GM13976 (cell line): ENCODE measurements at places on chromosomes 7 and 10.

DNA sequence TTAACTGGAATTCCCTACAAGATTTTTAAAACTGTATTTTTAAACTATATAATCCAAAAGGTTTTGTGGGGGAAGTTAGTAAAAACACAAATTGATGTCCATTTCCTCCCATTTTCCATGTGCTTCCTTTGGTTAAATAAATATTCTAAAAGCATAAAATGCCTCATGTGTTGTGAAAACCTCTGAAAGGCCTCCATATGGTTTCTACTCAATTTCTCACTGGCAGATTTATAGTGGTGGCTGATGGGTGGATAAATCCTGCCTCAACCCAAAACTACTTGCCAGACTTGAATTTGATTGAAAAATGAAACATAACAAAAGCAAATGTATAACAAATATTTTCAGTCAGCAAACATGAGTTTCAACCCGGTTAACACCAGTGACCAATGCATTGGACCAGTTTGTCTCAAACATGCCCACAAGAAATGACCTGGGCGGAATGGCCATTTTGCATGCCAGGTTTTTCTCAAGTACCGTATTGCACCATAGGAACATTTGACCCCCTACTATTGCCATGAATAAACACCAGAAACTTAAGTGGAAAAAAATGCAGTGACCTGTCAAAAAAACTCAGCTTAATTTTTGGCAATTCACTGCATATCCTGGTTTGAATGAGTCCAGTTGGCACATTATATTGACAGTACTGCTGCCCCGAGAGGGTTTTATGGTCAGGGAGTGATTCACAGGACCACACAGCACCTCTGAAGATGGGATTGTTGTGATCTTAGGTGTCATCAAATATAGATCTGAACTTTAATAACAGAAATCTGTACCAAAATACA, 454.6 kb upstream of the ANKRD30A start:
- no peak for DNase-seq

GRCh38 chr7:137755846-137756651, 90.7 kb downstream of the DGKI start:
- no peak for DNase-seq

DNA sequence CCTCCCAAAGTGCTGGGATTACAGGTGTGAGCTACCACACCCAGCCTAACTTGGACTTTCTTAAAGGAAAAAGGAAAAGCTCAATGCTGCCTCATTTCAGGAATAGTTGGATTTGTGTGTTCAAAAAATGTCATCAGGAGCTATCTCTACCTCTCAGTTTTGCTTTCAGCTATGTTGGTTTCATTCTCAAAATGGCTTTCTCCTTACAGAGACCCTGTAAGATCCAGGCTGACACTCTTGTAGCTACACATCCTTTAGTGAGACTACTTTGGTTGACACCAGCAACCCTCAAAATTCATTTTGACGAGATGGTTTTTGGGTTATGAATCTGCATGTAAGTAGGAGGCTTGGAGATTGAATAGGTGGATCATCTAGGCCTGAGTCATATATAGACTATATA, 269.7 kb upstream of the SORCS1 start:
- no peak for DNase-seq

DNA sequence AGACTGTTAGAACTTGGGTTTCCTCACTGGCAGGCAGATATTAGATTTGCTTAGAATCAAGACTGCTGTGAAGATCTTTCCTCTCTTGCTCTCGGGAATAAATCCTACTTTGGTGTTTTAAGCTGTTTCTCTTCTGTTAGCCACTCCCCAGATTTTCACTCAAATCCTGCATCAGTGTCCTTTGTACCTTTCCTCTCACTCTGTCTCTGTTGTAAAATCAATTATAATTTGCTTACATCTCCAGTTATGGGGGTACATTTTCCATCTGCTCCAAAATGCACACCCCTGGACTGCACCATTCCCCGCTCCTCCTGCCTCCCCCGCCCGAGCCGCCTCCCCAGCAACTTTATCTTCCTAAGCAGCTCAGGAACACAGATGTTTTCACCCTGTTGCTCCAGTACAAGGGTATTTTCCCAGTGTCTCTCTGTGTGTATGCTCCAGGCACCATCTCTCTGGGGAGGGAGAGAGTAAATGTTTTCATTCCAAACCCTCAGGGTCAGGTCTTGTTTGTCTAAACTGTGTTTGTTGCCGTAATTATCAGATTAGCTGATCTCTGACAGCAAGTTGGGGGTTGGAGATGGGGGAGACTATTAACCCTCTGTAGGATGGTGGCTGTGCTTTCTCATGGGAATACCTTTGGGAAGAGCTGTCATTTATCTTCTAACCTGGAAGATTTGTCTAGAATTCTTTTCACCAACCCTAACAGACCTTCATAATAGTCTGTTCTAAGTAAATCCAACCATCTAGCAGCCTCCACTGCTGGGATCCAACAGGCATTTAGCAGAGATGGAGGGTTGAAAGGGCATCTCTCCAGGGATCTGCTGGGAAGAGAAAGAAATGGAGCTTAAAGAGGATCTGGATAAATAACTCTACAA, 20.4 kb upstream of the GOT1 start:
- no peak for DNase-seq

DNA sequence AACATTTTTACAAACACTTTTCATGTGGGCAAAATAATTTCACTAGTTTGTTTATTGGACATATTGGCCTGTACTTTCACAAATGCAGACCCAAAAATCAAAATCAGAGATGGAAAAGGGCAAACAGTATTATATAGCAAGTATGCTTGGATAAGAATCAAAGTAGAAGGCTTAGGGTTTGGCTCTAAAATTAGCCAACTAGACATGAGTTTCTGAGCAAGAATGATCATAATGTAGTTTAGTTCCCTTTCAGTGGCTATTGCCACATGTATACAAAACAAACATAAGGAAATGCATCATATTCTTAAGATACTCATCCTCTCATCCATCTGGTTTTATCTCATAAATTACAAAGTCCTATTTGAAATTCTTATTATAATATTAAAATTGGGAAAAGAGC, 132.5 kb downstream of the IMMP2L start:
- DNase-seq: no peak

DNA sequence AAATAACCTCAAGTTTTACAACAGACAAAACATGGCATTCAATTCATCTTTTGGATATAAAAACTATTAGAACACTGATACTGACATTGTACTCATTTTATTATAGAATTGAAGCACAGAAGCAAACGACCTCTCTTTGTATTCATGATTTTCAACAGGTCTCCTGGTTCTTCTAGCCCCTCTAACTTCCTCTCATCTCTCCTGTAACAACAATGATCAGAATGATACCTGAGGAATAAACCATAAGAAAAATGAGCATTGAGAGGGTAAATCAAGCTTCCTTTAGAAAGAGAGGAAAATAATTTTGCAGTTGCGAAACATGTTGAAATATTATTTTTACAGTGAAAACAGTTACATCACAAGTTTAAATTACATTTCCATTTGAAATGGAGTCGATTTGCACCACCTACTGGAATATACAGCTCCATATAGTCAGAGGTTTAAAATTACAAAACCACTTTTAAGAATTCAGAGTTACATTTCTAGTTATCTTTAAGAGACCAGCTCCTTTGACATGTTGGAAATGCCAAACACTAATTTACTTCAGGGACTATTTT, 17.5 kb upstream of the TEX36 start:
- no peak for DNase-seq

DNA sequence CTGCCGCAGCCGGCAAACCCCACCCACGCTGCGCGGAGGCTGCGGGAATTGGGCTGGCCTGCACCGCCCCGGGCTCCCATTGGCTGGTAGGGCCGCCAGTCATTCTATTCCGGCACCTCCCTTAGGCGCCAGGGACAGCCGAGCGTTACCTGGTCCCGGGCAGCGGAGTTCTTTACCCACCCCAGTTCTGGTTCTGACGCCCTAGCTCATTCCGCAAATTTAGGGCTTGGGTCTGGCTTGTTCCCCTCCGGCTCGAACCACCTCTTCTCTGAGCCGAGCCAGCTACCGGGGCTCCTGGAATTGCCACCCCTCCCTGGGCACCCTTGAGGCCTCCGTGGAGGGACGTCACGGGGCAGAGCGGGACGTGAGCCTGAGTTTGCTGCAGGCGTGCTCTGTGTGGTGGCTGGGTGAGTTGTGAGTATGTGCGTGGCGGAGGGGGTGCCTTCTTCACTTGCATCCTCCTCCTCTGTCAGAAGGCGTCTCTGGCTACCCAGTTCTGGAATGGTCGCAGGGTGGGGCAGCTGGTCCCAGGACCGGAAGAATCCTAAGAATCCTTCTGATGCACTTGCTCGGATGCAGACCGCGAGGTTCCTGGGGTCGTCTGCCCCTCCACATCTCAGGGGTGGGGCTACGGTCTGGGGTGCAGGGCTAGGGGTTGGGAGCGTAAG, at the start of the genes PDZD7 and SFXN3:
Gene PDZD7 (minus strand): TSS at position 2 of the 668 bp plus-strand sequence. CDS start 910 bp downstream, outside the sequence.
Gene SFXN3 (plus strand): TSS at position 107 of the 668 bp plus-strand sequence. CDS start 3,461 bp downstream, outside the sequence.
- peak; percentile 98 for DNase-seq

DNA sequence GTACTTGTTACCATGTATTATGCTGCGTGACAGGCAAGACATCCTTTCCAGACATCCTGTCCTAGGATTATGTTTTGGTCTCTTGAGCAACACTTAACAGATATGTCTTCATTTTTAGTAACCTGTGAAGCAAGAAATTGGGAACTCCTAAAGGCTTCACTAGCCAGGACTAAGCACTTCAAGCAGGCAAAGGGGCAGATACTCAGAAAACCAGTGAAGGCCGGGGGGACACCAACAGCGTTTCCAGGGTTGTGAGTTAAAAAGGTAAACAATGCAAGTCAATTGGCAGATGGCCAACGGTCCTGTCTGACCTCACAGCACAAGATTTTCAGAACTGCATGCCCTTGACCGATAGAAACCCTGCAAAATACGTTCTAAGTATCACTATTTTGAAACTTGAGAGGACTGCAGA, 77.6 kb upstream of the SFMBT2 start:
- DNase-seq: no peak

DNA sequence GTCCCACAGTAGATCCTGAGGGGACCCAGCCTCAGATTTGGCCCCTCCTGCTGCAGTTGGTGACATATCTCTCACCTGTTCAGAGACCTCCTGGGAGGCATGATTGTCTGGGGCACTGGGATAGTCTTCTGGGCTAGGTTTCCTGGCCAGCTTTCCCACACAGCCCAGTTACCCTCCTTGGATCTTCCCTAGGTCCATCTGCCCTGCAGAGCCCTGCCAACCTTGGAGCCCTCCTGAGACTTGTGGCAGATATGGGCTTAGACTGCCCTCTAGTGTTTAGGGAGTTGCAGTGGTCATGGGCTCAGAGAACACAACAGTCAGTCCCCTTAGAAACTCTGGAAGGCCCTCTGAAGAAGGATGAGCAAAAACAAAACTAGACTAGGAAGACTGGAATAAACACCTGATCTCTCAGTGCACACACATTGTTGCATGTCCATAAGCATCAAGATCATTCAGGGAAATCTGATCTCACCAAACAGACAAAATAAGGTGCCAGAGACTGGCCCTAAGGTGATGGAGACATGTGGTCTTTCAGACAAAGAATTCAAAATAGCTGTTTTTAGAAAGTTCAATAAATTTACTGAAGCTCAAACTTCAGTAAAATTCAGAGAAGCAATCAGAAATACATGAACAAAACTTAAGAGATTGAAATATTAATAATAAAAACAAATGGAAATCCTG, 324.6 kb downstream of the ATRNL1 start:
- peak; percentile 41 for DNase-seq

GRCh38 chr7:93232673-93233018, 480 bp downstream of the VPS50 start:
- no peak for DNase-seq

DNA sequence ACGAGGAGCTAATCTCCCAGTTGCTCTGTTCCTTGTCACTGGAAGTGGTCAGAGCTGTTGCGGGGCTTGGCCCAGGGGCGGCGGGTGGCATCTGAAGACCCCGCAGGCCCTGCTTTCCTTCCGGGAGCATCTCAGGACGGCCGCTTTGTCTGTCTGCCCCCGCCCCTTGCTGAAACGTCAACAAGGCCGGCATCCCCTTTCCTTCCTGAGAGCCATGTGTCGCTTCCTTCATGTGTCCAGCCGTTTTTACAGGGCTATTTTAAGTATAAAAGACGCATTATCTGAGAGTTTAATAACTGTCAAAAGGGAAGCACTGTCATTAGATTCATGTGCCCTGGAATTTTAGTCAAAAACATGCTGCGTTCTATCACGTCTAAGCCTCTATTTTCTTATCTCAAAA, 110.4 kb downstream of the CUX1 start:
- DNase-seq: no peak

DNA sequence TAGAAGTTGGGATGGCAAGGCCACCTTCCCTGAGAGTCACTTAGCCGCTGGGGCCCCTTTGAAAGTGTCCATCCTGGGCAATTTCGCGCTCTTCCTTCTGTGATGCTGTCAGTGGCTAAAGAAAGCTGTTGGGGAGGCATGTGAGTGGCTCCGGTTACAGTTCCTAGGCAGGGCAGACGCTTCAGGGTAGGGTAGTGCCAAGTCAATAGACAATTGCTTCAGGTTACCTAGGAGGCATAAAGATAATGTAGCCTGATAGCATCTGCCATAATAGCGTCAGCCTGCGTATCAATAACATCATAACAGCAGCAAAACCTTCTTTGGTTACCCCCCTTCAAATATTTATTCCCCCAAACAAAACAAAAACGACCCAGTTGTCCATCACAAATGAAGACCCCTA, at the start of gene FAM107B:
Gene FAM107B (minus strand): TSS at position 101 of the 400 bp plus-strand sequence. CDS start 234 bp downstream, outside the sequence.
- no peak for DNase-seq

DNA sequence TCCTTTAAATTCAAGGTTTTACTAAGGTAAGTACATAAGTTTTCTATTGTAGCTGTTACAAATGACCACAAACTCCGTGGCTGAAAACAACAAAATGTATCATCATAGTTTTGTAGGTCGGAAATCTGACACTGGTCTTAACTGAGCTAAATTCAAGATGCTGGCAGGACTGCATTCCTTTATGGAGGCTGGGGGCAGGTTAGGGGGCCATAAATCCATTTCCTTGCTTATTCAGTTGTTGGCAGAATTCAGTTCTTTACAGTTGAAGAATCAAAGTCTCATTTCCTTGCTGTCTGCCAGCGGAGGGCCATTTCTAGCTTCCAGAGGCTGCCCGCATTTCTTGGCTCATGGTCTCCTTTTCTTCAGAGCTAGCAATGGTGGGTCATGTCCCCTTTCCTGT, 11.2 kb upstream of the PRR15 start:
- no peak for DNase-seq

GRCh38 chr7:28955718-28956607, 2.2 kb downstream of the TRIL start:
- DNase-seq: peak; percentile 64

DNA sequence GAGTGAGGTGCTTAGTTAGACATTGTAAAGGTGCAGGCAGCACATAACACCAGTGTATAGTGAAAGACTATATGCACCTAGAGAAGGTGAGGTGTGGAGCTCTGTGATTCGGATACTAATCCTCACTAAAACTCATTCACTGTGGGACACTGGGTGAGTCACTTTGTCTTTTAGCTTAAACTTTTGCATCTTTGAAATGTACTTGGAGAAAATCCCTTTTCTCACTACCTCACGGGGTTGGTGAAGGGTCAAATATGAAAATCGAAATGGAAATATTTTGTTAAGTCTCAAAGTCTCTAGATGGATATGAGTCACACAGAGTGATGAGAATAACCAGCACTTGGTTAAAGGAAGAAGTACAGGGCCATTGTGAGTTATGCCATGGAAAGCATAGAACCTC, 38.0 kb downstream of the MDFIC start:
- DNase-seq: peak; percentile 17
